Activated gamma-delta T cell treated with Interleukin-2 at 50 U/mL for 16 hours (primary cell): ENCODE measurements at places on chromosomes 1 and 21.

GRCh38 chr1:171127501-171127900 lies 36.8 kb downstream of the FMO3 start:
- DNase-seq: no peak

GRCh38 chr21:35332841-35333426 lies 283.8 kb upstream of the RUNX1 start:
- no peak for DNase-seq

- DNase-seq: no peak
Measured at GRCh38 chr1:204041803-204042505, 31.0 kb upstream of the SOX13 start.

DNA sequence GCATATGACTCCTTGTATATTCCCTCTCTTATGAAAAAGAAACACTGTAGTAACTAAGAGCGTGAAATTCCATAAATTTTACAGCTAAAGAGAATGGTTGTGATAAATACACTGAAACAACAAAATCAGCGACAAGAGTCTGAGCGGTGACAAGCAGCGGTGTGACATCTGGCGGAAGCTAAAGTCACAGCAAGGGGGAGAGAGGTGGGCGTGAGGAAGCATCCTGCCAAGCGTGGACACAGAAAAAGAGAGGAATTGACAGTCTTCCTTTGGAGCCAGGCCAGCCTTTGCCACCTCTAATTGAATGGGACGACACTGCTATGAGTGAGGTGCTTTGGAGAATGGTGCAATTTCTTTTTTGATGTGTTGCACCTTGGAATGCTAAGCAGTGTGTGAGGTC lies 25.9 kb downstream of the PSMB2 start:
- no peak for DNase-seq

GRCh38 chr1:29299446-29299845 lies 63.1 kb downstream of the PTPRU start:
- no peak for DNase-seq

DNA sequence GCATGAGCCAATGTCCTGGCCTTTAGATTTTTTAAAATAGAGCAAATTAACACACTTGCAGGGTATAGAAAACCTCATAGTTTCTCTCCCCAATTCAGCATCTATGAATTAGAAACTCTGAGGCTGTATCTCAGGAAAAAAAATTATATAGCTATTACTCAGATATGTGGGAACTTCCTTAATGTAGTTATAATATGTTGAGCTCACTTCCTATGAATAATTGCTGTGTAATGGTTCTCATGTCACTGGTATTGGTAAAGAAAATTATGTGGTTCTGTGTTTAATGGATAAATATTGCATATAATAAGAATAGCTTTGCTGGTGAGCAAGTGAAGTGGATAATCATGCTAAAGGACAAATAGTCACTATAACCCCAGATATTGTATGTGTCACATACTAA lies 2019.8 kb downstream of the NCAM2 start:
- DNase-seq: no peak

GRCh38 chr1:30511991-30512913 lies 211.1 kb downstream of the MATN1 start:
- no peak for DNase-seq

DNA sequence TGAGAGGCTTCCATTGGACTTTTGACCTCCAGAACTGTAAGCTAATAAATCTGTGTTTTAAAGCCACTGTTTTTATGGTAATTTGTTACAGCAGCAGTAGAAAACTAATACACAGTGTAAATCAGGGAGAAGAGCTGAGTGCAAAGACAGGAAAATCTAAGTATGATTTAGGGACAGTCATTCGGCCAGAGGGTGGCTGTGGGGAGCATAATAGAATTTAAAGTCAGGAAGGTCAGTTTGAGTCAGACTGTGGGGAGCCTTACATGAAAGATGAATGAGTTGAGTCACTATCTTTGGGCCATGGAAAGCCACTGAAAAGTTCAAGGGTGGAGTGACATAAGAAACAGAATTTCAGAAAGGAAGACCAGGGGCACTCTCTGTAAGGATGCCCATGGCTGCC lies 52.4 kb upstream of the SSX2IP start:
- no peak for DNase-seq

- no peak for DNase-seq
Measured at GRCh38 chr1:22916471-22916820, 56.2 kb downstream of the LACTBL1 start.
